Erythroblast (primary cell): ENCODE measurements at places on chromosomes 16 and 17.
A peak's percentile ranks its signal among the peaks of the same experiment; 100 is the strongest.

GRCh38 chr16:85202631-85203461, 90.6 kb upstream of the CIBAR2 start:
- no peak for DNase-seq

DNA sequence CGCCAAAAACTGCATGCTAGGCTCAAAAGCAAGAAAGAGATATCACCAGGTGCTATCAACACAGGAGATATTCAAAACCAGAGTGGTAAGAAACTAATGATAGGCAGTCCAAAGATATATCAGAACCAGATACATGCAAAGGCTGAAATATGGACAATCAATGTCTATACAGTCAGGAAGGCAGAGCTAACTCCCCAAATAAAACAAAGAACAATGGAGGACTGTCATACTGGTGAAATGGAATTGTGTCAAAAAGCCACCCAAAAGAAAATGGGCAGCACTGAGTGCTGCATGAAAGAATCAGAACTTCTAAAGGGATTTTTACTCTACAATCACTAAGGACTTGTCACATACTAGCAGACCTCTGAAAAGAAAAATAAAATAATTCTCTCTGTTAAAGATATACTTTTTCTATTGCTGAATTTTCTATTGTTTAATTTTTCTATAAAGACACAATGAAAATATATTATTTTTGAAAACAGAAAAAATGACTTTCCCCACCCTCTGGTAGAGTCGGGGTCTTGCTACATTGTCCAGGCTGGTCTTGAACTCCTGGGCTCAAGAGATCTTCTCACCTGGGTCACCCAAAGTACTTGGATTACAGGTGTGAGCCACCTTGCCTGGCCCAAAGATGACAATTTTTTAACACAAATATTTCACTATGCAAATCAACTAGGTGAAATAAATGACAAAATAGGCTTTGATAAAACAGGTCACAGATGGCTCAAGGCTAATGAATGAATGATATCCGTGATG, 98.2 kb downstream of the USP32 start:
- no peak for DNase-seq

DNA sequence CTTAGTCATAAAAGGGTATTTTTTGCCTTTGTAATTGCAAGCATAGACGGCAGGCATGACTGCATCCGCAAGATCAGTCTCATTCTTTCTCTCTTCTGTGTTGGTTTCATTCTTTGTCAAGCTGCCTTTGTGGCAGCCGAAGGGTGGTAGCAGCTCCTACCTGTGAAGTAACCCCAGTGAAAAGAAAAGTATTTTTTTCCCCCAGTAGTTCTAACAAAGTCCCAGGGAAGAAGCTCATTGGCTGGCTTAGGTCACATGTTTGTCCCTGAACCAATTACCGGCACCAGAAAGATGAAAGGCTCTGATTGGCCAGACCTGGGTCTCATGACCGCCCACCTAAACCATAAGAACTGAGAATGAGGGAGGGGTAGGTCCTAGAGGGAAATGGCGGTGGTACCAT, 110.7 kb downstream of the RAP1GAP2 start:
- DNase-seq = no peak

GRCh38 chr16:89315791-89316581, 98.5 kb downstream of the ZNF778 start:
- DNase-seq = no peak

- no peak for DNase-seq
These were observed 17.2 kb downstream of the SNTB2 start for GRCh38 chr16:69204172-69204571.

DNA sequence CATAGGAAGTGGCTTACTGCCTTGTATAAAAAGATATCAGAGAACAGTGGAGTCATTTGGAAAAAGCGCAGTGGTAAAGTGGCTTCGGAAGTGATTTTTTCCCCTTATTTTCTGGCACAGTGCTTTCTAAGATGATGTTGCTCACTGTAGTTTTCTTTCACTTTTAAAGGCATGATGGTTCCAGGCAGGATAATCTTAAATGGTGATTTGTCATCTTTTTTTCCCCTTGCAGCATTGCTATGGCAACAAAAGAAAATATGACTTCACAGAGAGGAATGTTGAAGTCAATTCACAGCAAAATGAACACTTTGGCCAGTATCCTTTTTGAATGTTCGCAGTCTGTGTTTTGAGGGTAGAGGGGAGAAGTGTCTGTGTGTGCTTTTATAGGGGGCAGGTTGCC, 42.5 kb downstream of the GOSR1 start:
- DNase-seq = no peak

DNA sequence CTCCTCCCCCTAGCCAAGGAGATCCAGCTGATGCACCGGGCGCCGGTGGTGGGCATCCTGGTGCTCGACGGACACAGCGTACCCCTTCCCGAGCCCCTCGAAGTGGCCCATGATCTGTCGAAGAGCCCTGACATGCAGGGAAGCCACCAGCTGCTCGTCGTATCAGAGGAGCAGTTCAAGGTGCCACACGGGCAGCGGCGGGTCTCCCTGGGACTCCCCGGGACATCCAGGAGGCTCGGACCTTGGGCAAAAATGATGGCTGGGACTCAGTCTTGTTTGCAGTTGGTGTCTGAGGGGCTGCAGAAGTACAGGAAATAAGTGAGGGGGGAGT, 15.8 kb upstream of the MYO15B start:
- no peak for DNase-seq

GRCh38 chr16:49701065-49701685, 154.7 kb downstream of the ZNF423 start:
- no peak for DNase-seq

GRCh38 chr17:67218385-67218950, 26.5 kb downstream of the HELZ start:
- no peak for DNase-seq

GRCh38 chr17:62793919-62794665, 14.0 kb downstream of the MARCHF10 start:
- DNase-seq = no peak

DNA sequence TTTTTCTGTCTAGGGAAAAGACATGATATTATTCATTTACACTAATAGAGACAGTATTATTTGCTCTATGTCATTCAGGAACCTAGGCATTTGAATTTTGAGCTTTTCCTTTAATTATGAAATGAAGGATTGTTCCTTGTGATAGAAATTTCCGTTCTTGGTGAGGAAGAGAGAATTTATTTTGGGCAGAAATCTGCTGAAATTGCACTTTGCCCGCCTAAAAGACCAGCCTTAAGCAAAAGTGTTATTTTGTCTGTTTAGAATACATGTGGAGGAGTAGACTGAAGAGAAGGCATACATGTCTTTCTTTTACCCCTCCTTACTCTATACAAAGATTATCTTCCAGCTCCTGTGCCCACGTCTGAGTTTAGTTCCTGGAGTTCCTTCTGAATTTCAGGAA, 16.8 kb upstream of the KRT10 start:
- DNase-seq = no peak

- DNase-seq = peak; percentile 77
These were observed 1.3 kb upstream of the HIC1 start for GRCh38 chr17:2053380-2054261.

- DNase-seq = no peak
These were observed 1.4 kb upstream of the PRDM7 start for GRCh38 chr16:90078579-90078895.

GRCh38 chr17:58324056-58324408, 4.6 kb downstream of the TSPOAP1 start:
- DNase-seq = no peak

- no peak for DNase-seq
These were observed 60.8 kb upstream of the CORO6 start for GRCh38 chr17:29683481-29683880.

GRCh38 chr16:57072616-57073275, 19.6 kb upstream of the CPNE2 start:
- no peak for DNase-seq

DNA sequence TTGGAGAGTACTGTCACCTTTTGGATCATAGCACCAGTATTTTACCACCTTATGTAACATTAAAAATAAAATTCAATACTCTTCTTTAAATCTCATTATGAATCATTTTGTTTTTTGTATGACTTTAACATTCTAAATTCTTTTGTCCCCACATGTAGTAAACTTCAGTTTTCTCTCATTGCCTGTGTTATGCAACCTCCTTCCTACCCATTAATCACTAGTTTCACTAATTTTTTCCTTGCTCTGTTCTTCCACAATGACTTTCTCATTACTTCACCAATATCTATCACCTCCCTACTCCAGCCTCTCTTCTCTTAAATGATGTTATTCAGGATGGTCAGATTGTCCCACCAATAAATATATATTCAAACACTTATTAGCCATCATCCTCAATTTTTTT, 68.7 kb downstream of the TTC19 start:
- DNase-seq = no peak

GRCh38 chr17:9702914-9703780, 57.8 kb downstream of the USP43 start:
- DNase-seq = no peak

DNA sequence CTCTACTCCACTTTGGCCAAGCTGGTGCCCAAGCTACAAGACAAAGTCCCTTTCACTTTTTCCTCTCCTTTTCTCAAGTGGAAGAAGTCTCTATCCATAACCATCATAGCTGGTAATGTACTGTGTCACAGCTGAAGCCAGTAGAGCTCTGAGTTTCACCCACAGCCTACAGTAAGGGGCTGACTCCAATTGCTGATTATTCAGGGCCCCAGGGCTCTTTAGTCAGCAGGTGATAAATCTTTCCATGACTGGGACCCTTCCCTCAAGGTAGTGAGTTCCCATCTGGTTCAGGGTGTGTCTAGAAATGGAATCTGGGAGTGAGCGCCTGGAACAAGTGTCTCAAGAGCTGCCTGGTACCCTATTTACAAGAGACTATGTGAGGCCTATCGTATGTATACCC, 436.0 kb upstream of the CA10 start:
- DNase-seq = no peak

GRCh38 chr16:50038756-50039529, 13.9 kb downstream of the CNEP1R1 start:
- DNase-seq = peak; percentile 58

DNA sequence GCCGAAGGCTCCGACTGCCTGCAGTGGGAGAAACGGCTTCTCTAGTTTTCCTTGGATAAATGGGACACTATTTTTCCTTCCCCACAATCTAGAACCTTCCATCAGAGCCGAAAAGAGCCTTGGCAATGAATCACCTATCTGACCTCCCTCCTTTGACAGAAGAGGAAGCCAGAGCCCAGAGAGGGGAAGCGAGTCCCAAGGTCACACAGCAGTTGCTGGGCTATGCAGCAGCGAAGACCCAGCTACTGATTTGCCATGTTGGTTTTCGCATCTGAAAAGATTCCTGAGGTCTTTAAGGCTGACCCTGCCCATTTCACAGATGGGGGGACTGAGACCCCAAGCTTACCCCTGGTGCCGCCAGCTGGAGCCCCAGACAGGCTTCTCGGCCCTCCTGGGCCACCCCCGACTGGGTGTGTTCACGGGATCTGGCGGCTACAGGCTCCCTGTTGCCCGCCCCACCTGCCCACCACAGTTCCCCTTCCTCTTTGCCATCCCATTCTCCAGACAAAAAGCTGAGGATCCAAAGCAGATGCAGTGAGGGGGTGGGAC, 45.9 kb downstream of the RAI1 start:
- DNase-seq = no peak

- no peak for DNase-seq
These were observed 50.7 kb upstream of the RPL38 start for GRCh38 chr17:74152591-74153455.

DNA sequence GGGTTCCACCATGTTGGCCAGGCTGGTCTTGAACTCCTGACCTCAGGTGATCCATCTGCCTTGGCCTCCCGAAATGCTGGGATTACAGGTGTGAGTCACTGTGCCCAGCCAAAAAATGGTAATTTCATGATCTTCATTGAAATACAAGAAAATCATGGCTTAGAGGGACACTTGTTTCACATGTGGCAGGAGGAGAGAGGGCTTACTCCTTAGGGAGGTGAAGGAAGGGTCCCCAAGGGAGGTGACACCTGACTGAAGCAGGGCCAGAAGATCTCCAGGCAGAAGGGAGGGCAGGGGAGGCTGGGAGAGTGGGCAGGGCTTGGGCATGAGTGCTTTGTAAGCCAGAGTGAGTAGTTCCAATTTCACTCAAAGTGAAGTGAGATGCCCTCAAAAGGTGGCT, 20.0 kb upstream of the ITGAX start:
- DNase-seq = no peak

DNA sequence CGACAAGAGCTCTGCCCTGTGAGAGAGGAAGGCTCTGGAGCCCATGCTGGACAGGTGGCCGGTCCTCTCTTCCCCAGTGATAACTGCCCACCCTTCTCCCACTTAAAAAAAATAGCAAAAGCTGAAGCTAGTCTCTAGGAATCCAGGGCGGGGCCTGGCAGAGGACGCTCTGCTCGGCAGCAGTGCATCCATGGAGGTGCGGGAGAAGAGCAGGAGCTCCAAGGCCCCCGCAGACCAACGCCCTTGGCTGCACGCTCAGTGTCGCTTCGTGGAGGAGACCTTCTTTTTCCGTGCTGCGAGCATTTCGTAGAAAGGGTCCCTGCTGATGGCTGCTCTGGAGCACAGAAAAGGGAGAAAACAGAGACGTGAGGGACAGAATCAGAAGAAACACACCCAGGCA, 98.6 kb upstream of the DNAH17 start:
- DNase-seq = no peak

- no peak for DNase-seq
These were observed 43.2 kb downstream of the RAB11FIP4 start for GRCh38 chr17:31434727-31435050.

- DNase-seq = no peak
These were observed 205.1 kb downstream of the KATNIP start for GRCh38 chr16:27754788-27755690.

- no peak for DNase-seq
These were observed 13.7 kb downstream of the MMD start for GRCh38 chr17:55407641-55408566.

- no peak for DNase-seq
These were observed 43.7 kb downstream of the SEC14L1 start for GRCh38 chr17:77184474-77184873.

DNA sequence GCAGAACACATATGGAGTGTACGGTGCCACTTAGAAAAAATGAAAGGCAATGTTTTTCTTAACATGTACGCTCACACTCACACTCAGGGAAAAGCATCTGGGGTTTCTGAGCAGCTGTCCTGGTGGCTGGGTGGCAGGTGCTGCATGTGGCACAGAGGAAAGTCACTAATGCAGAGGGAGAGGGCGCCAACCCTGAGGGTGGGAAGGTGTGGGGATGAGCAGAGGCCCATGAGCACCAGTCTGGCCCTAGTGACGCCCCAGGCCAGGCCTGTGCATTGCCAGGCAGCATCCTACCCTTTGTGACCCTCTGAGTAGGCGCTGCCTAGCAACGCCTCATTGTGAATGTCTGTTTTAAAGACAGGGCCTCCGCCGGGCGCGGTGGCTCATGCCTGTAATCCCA, 19.1 kb upstream of the LCMT1 start:
- no peak for DNase-seq

DNA sequence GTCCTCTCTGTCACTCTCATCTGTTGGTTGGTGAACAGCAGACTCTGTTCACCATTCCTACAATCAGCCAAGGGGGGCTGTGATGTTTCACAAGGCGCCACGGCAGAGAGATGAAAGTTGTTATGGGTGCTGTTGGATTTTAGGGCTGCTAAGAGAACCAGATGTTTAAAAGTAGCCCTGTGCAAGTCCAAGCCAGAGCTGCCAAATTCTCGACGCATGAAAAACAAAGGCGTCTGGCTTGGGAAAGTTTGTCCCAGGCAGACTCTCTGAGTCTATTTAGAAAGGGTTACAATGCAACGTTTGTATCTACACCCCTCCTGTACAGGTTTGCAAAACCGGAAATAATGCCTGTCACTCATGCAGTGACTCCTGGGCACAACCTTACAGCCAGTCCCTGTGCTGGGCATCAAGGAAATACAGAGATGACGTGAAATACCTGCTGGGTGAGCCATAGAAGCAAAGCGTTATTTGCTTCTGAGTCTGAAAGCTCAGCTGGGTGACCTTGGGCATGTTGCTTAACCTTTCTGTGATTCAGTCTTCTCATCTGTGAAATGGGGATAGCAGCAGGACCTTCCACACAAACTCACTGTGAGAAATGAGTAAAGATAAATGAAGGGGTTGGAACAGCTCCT, 74.8 kb downstream of the XYLT1 start:
- no peak for DNase-seq
